ENCODE measurements at places on chromosomes 1 and 21. TPM values are rescaled to one million over a fixed set of nuclear protein-coding genes. Genes with fewer than 3 reads are reported as not detected.

The F13B gene
- total RNA-seq = 143 TPM

- DNase-seq = no peak
These were observed 51.6 kb downstream of the GDAP2 start for GRCh38 chr1:117877823-117878222.

The C8B gene
- total RNA-seq = 573 TPM

GRCh38 chr1:19479351-19480120 is 5.8 kb downstream of the CAPZB start:
- no peak for DNase-seq

DNA sequence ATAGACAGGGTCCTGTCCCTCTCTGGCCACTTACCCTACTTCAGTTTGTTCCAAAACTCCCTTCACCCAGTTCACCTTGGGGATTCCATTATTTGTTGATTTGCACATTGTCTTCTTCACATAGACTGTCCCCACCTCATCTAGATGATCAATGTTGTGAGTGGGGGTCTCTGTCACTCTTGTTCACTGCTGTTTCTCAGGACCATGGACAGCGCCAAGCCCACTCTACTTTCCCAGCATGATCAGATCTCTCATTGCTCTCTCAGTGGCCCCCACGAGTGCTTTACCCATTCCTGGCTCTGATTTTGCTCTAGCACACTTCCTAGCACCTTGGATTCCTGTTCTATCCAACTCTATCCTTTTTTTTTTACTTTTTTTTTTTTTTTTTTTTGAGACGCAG is 45.4 kb upstream of the IGSF21 start:
- DNase-seq = no peak

GRCh38 chr1:23376890-23377811 is 7.5 kb upstream of the ZNF436 start:
- no peak for DNase-seq

- DNase-seq = no peak
These were observed 14.7 kb downstream of the PDXK start for GRCh38 chr21:43733529-43734071.

DNA sequence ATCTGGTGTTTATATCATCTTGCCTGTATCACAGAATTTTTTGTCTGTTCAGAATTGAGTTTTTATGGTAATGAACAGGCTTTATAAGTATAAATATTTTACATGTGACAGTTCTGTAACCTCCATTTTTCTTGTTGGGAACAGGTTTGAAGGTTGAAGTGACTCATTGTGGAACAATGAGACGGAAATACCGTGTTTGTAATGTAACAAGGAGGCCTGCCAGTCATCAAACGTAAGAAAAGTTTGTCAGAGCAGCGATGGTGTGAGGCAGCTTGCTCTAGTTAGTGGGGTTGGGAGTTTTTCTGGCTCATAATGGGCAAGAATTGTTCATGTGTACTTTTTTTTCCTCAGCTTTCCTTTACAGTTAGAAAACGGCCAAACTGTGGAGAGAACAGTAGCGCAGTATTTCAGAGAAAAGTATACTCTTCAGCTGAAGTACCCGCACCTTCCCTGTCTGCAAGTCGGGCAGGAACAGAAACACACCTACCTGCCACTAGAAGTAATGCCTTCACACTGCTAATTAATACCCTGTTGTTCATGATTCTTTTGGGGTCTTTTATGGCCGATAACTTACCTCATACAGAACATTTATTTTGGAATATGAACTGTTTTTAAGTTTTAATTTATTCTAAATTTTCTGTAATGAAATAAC is 75.2 kb upstream of the TEKT2 start:
- DNase-seq = no peak

The SAMSN1 gene
- total RNA-seq = 3.8 TPM

- DNase-seq = no peak
These were observed 45.5 kb upstream of the RAVER2 start for GRCh38 chr1:64699327-64699726.

The WDR64 gene
- not detected for total RNA-seq

DNA sequence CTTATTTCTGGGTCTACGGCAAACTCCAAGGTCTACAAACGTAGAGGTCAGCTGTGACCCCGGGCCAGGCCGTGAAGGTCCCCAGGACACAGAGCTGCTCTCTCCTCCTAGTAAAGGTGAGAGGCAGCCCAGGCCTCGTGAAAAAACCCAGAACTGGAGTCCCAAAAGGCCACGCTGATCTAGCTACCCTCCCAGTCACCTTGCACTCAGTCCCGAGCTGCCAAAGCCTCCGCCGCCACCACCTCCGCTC is 125 bp downstream of the ATP5PF start:
- DNase-seq = no peak

- DNase-seq = no peak
These were observed 77.7 kb downstream of the RAVER2 start for GRCh38 chr1:64822621-64823020.

The RASSF5 gene
- total RNA-seq = 8.1 TPM

DNA sequence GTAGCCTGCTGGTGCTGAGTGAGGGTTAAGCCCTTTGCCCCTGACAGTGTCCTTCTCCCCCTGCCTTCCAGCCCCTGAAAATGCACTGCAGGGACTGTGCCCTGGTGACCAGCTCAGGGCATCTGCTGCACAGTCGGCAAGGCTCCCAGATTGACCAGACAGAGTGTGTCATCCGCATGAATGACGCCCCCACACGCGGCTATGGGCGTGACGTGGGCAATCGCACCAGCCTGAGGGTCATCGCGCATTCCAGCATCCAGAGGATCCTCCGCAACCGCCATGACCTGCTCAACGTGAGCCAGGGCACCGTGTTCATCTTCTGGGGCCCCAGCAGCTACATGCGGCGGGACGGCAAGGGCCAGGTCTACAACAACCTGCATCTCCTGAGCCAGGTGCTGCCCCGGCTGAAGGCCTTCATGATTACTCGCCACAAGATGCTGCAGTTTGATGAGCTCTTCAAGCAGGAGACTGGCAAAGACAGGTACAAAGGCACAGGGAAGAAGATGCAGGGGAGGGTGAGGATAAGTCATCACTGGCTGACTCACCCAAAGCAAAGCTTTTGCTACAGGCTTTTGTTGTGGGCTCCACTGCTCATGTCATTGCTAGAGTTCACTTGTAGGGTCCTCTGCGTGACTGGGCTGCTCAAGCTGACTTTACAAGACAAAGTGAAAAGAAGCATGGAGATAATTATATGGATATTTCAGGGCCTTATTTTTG is 174.9 kb downstream of the PIGK start:
- DNase-seq = no peak

DNA sequence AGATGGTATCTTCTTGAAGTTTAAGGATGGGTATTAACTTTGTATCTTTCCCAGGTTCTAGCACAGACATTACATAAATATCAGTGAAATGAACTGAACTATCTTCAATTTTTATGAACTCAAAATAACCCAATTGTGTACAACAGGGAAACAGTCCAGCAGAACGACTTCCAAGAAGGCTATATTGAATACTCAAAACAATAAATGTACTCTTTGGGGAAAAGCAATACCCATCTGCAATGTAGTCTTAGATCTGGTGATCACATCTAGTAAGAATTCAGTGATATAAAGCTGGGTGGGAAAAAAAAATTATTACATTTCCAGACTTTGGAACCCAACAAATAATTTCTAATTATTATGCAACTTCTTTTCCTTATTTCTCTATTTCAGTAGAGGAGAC is 33.1 kb upstream of the GORAB start:
- DNase-seq = no peak

- DNase-seq = no peak
These were observed 215.5 kb downstream of the RWDD3 start for GRCh38 chr1:95449516-95449915.

The PRKACB gene
- 19.3 TPM for total RNA-seq

DNA sequence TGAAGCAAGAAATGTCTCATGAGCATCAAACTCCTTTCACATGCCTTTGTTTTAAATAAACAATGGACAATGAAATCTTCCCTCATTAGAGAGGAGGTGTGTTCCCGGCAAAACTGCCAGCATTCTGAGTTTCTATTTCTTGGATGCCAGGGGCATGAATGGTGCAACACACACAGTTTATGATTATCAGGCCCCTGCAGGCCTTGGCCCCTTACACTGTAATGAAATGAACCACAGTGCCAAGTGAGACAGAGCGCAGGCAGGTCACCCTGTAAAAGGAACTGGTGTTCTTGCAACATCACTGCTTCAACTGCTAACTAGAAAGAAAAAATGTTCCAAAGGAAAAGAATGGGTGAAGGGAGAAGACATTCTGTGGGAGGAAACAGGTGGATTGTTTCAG is 3.8 kb upstream of the PIGC start:
- no peak for DNase-seq

DNA sequence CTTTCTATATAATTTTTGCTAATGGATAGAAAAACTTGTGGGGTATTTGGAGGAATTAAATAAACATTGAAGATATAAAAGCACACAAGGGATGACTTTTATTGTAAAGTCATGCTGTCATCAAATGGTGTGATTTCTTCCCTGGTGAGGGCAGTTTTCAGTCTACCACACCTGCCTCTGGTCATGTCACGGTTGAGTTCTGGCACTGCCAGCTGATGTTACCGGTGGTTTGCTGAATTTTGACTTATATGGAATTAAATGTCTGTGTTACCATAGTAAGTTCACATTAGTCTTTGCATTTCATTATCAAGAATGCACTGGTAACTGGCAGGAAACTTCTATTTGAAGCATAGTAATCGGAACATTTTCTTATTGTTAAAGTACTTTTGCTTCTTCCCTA is 13.4 kb downstream of the S1PR1 start:
- DNase-seq = no peak

The REN gene
- total RNA-seq = not detected

DNA sequence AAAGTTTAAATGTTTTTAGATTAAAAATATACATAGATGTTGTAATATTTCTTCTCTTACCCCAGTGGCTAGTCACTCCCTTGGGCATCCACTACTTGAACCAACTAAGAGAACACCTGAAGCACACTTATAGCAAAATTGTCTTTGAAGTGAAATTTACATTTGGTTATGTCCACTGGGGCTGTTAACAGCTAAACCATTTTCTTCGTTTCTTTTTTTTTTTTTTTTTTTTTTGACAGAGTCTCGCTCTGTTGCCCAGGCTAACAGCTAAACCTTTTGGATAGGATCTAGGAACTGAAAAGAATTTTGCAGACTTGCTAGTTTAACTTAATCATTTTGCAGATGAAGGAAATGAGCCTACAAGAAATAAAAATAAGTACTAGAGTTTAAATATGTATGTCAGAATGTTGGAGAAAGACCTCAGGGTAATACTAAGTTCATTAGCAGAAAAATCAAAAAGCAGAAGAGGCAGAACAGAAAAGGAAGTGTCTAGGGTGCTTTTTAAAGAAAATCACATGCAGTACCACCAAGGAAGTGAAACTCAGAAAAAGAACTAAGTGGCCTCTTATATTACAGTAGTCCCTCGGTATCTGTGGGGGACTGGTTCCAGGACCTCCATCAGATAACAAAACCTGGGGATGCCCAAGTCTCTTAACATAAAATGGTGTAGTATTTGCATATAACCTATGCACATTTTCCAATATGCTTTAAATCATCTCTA is 11.8 kb downstream of the DRAM2 start:
- DNase-seq = no peak
